GM12878 (cell line): ENCODE measurements at places on chromosomes 4 and X. TPM values are rescaled to one million over a fixed set of nuclear protein-coding genes. Genes with fewer than 3 reads are reported as not detected.
A peak's percentile ranks its signal among the peaks of the same experiment; 100 is the strongest.

TSPAN6 gene
- 0.10 and 0.25 TPM in 2 replicates for polyA plus RNA-seq

DNA sequence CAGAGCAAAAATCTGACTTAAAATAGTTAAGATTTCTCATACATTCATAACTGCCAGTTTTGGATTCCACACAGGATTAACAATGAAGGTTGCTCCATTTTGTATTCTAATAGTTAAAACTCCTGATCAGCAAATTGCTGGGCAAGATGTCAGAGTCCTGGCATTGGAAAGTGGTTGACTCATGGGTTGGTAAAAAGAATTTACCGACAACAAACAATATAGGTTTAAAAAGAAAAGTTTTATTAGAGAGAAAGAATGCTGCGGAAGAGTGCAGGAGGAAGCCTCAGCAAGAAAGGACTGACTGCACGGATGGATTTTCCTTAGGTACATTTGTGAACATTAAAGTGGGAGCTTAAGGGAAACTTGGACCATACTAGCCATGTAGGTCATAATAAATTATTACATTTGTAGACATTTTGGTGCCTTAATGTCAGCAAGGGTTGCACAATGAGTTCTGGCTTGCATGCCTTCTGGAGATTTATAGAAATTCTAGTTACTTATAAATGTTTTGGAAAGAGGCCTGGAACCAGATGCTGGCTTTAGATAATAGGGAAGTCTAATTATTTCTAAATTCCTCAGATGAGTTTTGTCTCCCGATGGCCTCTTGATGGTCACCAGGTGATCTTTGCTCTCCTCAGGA, 25.4 kb upstream of the IL2 start:
- no peak overlapping the region for H3K27ac ChIP-seq
- DNase-seq, result no peak
- no peaks in the 10 kb centered on the region for H3K4me1 ChIP-seq
- no peaks in the 10 kb centered on the region for H3K27me3 ChIP-seq
- H3K36me3 ChIP-seq, result no peaks in the 10 kb centered on the region

GRCh38 chr4:159543831-159544230, 441.0 kb downstream of the RAPGEF2 start:
- no peak overlapping the region for H3K4me3 ChIP-seq
- no peak for DNase-seq
- no peaks in the 10 kb centered on the region for H3K4me1 ChIP-seq
- no peaks in the 10 kb centered on the region for H3K36me3 ChIP-seq

- H3K36me3 ChIP-seq, result no peaks in the 10 kb centered on the region
- H3K27ac ChIP-seq, result no peak overlapping the region
- H3K27me3 ChIP-seq, result no peaks in the 10 kb centered on the region
- H3K4me1 ChIP-seq, result no peaks in the 10 kb centered on the region
- no peak overlapping the region for H3K4me3 ChIP-seq
These were observed 75.5 kb upstream of the CLNK start for GRCh38 chr4:10760086-10760485.

- peaks cover 3% of the 10 kb centered on the region; the same call in 1 of the 2 replicates for H3K4me1 ChIP-seq
- H3K27me3 ChIP-seq, result no peaks in the 10 kb centered on the region
- H3K36me3 ChIP-seq, result no peaks in the 10 kb centered on the region
These were observed 4.8 kb downstream of the MSANTD1 start for GRCh38 chr4:3253808-3254207.

DNA sequence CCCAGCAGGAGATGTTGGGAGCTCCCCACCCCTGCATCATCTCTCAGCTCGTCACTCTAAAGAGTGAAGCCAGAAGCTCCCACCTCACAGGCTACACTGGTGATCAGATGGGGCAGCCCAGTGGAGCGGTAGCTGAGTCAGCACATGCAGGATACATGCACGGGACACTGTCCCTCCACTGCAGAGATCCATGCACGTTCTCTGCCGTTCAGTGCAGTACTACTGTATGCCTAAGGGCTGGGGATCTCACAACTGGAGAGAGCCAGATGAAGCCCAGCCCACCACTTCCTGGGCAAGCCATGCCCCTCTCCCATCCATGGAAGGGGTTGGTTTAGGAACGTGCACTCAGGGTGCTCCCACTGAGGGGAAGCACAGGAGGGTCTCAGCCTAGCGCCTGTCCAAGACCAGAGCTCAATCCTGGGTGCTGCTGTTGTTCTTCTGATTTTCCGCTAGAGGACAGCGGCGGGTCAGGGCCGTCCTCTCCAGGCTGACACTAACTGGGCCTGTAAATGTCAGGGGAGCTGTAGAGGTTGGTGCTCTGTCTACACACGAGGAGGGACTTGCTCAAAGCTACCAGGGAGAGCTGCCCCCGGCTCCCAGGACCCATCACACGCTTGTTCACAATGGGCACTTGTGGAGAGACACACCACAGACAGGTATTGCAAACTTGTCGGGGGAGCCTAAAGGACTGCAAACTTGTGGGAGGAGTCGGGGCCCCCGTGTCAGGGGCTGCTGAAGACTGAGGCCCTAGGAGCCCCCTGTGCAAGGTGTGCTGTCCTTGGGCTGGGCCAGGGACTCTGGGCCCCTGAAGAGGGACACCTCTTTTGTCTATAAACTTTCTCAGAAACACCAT, 18.2 kb upstream of the ABLIM2 start:
- H3K4me3 ChIP-seq, result no peak overlapping the region
- peaks cover 18% of the 10 kb centered on the region for H3K4me1 ChIP-seq

TCEAL6 gene
- polyA plus RNA-seq, result not detected in 2 replicates

DNA sequence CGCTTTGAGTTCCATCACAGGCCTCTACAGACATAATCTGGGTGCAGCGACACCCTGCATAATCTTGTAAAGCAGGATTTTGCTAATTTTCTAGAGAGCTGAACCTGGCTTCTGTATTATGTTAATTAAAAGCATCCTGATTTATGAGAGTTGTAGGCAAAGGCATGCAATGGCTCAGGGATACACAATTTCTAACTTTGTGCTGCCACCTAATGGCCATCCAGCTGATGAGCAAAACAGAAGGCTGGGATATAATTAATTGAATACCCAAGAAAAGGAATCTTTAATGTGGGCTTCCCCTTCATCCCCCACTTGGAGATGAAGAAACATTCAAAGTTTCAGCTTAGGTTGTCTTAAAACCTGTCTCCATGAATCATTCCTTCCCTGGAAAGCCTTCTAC, 78.1 kb downstream of the BMP15 start:
- H3K4me3 ChIP-seq, result no peak overlapping the region
- H3K27me3 ChIP-seq, result no peaks in the 10 kb centered on the region
- no peak for DNase-seq
- H3K36me3 ChIP-seq, result no peaks in the 10 kb centered on the region
- H3K4me1 ChIP-seq, result no peaks in the 10 kb centered on the region

RASSF6 gene
- polyA plus RNA-seq, result 0.33 and 0.51 TPM in 2 replicates

REPS2 gene
- polyA plus RNA-seq, result 1.7 and 2.1 TPM in 2 replicates

GRCh38 chrX:14412686-14413085, 116.7 kb upstream of the GLRA2 start:
- H3K4me3 ChIP-seq, result no peak overlapping the region
- no peaks in the 10 kb centered on the region for H3K27me3 ChIP-seq
- no peak overlapping the region for H3K27ac ChIP-seq
- DNase-seq, result no peak
- no peaks in the 10 kb centered on the region for H3K36me3 ChIP-seq

F11 gene
- polyA plus RNA-seq, result not detected in 2 replicates

GRCh38 chr4:104507112-104507511, 12.4 kb upstream of the CXXC4 start:
- DNase-seq, result no peak
- H3K4me3 ChIP-seq, result no peak overlapping the region
- H3K27me3 ChIP-seq, result no peaks in the 10 kb centered on the region
- H3K4me1 ChIP-seq, result no peaks in the 10 kb centered on the region
- H3K27ac ChIP-seq, result no peak overlapping the region

DNA sequence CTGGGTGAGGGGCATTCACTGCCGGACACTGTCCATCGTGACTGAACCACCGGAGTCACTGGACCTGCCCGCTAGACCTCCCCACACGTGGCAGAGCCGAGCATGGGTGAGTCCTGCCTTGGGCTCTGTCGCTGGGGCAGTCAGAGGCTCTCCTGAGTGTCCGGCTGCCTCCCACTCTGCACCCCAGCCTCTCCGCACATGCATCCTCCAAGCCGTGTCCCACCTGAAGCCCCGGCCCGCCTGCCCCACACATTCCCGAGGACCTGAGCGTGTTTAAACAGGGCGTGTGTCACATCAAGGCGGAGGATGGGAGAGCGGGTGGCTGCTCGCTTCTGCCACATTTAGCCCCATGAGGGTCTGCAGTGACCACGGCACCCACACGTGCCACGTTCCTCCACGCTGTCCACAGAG, 4.7 kb downstream of the CPLX1 start:
- no peak overlapping the region for H3K27ac ChIP-seq
- H3K4me1 ChIP-seq, result no peaks in the 10 kb centered on the region
- DNase-seq, result no peak
- no peaks in the 10 kb centered on the region for H3K36me3 ChIP-seq
- no peak overlapping the region for H3K4me3 ChIP-seq

ANAPC4 gene
- polyA plus RNA-seq, result 47.4 and 50.2 TPM in 2 replicates

GRCh38 chr4:189981970-189982369, 41.3 kb downstream of the FRG1 start:
- no peaks in the 10 kb centered on the region for H3K36me3 ChIP-seq
- H3K27me3 ChIP-seq, result no peaks in the 10 kb centered on the region; the same call in 1 of the 2 replicates
- no peak for DNase-seq

GRCh38 chrX:66045894-66046293, 6.0 kb upstream of the VSIG4 start:
- H3K27me3 ChIP-seq, result no peaks in the 10 kb centered on the region
- H3K36me3 ChIP-seq, result no peaks in the 10 kb centered on the region
- H3K4me3 ChIP-seq, result no peak overlapping the region
- H3K4me1 ChIP-seq, result peaks cover 36% of the 10 kb centered on the region

DNA sequence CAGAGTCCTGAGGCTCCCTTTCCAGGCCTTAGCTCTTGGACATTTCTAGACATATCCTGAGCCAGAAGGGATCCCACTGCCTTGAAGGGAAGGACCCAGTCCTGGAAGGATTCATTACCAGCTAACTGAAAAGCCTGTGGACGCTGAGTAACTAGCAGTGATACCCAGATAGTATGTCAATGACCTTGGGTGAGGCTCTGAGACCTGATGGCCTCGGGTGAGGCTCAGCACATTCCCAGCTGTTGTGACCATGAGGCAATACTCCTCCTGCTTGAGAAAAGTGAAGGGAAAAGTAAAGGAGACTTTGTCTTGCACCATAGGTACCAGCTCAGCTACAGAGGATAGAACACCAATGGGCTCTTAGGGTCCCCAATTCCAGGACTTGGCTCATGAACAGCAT, 268.1 kb downstream of the DKK2 start:
- H3K36me3 ChIP-seq, result no peaks in the 10 kb centered on the region
- DNase-seq, result no peak
- no peak overlapping the region for H3K27ac ChIP-seq
- H3K27me3 ChIP-seq, result no peaks in the 10 kb centered on the region
- H3K4me3 ChIP-seq, result no peak overlapping the region

GPRASP3 gene
- polyA plus RNA-seq, result 0.14 and 0.30 TPM in 2 replicates

DNA sequence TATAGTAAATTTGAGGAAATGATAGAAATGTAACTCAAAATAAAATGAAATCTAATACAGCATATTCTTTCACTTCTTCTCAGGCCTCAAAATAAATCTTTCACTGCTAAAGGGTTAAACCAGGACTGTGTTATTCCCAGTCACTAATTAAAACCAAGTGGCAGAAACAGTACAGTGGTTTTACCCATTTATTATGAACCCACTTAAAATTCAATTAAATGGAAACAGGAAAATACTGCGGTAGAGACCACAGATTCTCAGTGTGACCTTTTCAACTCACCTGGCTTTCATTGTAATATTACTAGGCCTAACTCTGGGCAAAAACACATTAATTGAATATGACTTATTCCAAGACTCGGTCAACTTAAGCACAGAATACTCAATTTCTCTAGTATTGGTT, 176.5 kb upstream of the DKK2 start:
- no peaks in the 10 kb centered on the region for H3K27me3 ChIP-seq
- H3K4me3 ChIP-seq, result no peak overlapping the region
- DNase-seq, result no peak
- H3K36me3 ChIP-seq, result no peaks in the 10 kb centered on the region
- no peaks in the 10 kb centered on the region for H3K4me1 ChIP-seq

DNA sequence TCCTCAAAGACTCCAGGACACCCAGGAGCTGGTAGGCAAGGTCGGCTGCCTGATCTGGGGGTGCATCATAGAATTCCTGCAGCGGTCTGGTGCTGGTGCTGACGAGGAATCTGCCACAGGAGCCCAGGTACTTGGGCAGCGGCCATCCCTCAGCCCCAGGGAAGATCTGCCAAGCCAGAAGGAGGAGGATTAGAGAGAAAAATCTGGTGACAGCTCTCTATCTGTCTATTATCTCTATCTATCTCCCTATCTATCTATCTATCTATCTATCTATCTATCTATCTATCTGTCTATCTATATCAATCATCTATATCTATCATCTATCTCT, 46.7 kb downstream of the DIPK2B start:
- H3K4me3 ChIP-seq, result no peak overlapping the region
- H3K36me3 ChIP-seq, result no peaks in the 10 kb centered on the region
- H3K27ac ChIP-seq, result no peak overlapping the region
- DNase-seq, result no peak
- H3K27me3 ChIP-seq, result no peaks in the 10 kb centered on the region

DNA sequence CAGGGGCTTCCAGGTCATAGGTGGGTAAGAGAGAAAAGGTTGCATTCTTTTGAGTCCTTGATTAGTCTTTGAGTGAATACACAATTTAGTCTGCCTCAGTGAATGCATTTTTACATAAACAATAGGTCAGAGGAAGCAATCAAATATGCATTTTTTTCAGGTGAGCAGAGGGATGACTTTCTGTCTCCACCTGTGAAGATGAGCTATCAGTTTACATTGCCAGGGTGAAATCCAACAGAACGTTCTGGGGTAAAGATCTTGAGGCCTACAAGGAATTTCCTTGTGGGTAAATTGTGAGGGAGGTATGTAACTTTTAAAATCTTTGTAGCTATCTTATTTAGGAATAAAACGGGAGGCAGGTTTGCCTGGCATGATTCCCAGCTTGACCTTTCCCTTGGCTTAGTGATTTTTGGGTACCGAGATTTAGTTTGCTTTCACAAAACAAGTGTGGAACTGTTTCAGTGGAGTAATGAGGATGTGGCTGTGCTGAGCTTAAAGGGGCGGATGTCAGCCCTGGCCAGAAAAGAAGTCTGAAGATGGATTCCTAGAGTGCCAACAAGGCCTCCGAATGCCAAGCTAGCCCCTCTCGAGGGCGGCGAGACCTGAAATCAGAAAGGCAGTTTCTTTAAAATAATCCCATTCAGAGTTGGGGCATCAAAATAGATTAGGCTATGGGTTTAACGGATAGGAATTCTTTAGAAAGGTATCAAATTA, 29.5 kb downstream of the TMEM131L start:
- H3K4me1 ChIP-seq, result peaks cover 34% of the 10 kb centered on the region
- H3K27me3 ChIP-seq, result no peaks in the 10 kb centered on the region
- peak overlapping the region; percentile 51; the same call in 1 of the 2 replicates for H3K4me3 ChIP-seq
- H3K27ac ChIP-seq, result peak overlapping the region; percentile 63

DNA sequence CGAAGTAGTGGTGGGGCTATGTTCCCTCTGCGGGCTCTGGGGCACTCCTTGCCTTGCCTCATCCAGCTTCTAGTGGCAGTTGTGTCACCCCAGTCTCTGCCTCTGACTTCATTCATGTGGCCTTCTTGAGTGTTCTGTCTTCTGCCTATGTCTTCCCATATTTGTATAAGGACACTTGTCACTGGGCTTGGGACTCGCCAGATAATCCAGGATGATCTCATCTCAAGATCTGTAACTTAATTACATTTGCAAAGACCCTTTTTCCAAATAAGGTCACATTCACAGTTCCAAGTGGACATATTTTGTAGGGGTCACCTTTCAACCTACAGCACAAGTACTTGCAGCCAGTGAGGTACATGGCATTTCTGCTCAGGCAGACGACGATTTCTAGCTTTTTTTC, 30.3 kb upstream of the CLDN24 start:
- H3K4me3 ChIP-seq, result no peak overlapping the region
- no peak overlapping the region for H3K27ac ChIP-seq
- H3K4me1 ChIP-seq, result no peaks in the 10 kb centered on the region
- DNase-seq, result no peak
- H3K36me3 ChIP-seq, result no peaks in the 10 kb centered on the region
- no peaks in the 10 kb centered on the region for H3K27me3 ChIP-seq
